ENCODE measurements at places on chromosomes 5 and 9.

- DNase-seq, result no peak
Observed at GRCh38 chr5:160230686-160231527, 1.6 kb downstream of the FABP6 start.

- DNase-seq, result no peak
Observed at GRCh38 chr9:84139296-84140070, 158.9 kb downstream of the RMI1 start.

GRCh38 chr5:154701181-154701580 lies 54.0 kb upstream of the LARP1 start:
- no peak for DNase-seq

- DNase-seq, result no peak
Observed at GRCh38 chr9:92247981-92248380, 45.5 kb downstream of the IARS1 start.

GRCh38 chr5:125343015-125343414 lies 596.6 kb upstream of the ZNF608 start:
- no peak for DNase-seq

DNA sequence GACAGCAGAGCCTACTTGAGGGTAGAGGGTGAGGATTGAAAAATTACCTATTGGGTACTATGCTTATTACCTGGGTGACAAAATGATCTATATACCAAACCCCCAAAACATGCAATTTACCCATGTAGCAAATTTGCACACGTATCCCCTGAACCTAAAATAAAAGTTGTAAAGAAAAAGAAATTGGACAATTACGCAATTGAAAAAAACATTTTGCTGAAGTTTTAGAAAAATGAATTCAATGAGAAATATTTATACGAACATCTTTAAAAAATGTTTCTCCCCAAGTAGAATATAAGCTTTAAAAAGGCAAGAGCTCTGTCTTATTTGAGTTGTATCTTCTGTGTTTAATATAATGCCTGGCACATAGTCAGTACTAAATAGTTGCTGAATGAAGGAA lies 30.3 kb upstream of the TRAF1 start:
- DNase-seq, result no peak

GRCh38 chr9:98540476-98540875 lies 168.3 kb downstream of the GABBR2 start:
- no peak for DNase-seq

GRCh38 chr5:72464071-72464470 lies 43.1 kb downstream of the ZNF366 start:
- DNase-seq, result no peak

DNA sequence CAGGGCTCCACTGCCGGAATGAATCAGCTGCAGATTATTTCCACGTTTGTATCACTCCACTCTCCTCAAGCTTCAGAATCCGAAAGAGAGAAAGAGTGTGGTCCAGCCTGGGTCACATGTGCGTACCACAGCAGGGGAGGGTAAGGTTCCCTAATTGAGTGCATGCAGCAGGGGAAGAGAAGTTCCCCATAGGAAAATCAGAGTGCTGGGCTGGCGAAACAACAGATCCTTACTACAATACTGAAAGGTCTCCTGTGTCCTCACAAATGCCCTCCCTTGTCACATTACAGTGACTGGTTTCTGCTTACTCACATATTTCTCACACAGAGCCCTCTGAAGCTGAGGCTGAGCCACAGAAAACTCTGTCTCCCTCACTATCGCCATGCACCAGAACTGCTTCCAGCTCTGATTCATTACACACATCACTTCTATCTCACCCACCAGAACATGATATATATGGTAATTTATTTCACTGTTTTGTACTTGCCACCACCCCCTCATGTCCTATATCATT lies 532.2 kb upstream of the TUSC1 start:
- no peak for DNase-seq

DNA sequence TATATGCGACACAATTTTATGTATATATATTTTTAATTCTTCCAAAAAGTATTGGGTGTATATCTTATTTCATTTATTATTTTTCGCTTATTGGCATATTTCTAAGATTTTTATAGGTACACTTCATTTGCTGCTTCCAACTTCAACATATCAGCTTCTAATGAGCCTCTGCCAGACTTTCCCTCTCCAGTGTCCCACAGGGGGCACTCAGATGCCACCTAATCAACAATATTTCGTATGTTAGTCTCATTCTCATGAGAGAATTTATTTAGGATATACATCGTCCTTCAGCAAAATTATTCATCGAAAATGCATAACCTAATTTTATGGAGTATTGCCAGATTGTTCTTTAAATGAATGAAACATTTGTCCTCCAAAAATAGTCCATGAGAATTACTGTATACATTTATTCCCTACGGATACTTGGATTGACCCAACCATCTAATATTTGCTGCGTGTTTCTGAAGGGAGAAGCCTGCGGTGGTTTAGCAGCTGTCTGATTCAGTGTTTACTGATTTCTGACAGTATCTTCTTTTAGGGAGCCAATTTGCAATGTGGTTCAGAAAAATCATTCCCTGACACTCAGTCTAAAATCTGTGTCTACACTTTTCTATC lies 100.6 kb upstream of the SELENOP start:
- DNase-seq, result peak; percentile 19

DNA sequence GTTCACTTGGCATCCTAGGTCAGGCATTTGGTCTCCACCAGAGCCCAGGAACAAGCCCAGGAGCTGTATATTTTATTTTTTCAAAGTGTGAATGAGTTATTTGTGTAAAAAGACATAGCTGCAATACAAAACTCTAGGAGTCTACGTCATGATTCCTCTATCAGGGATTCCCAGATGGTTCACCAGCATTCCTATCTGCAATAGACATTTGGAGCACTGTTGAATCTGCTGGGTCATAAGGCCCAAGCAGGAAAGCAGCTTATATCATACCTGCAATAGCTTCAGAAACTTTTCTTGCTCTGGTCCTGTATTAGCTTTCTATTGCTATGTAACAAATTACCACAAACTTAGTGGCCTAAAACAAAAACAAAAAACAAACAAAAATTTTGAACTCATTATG lies 16.7 kb upstream of the DELE1 start:
- DNase-seq, result no peak

- no peak for DNase-seq
Observed at GRCh38 chr5:72231991-72232703, 87.9 kb downstream of the MRPS27 start.

DNA sequence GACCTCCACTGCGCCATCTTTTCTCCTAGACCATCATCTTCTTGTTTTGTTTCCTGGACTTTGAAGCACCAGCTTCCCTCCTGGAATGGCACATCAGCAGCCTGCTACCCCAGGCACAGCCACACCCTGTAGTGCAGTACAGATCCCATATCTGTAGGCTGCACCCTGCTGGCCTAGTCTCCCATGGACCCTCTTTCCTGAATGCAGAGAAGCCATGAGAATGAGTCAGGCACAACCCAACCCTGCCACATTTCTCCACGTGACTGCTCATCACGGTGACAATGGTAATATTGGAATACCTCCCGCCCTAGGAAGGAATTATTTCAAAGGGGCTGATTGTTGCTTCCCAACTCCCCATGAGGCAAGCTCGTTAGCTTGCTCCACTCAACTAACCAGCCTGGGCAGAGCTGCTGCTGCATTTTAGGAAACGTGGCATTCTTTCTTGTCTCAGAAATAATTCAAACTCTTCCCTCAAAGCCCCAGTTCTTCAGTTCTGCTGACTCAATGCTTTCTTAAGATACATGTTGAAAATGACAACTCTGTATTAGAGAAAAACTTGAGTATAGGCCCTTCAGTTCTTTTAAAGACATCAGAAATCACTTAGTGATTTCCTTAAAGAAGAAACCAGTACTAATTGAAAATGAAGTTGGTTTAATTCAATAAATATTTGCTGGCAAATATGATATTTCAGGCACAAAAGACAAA lies 328.1 kb downstream of the MLLT3 start:
- no peak for DNase-seq

DNA sequence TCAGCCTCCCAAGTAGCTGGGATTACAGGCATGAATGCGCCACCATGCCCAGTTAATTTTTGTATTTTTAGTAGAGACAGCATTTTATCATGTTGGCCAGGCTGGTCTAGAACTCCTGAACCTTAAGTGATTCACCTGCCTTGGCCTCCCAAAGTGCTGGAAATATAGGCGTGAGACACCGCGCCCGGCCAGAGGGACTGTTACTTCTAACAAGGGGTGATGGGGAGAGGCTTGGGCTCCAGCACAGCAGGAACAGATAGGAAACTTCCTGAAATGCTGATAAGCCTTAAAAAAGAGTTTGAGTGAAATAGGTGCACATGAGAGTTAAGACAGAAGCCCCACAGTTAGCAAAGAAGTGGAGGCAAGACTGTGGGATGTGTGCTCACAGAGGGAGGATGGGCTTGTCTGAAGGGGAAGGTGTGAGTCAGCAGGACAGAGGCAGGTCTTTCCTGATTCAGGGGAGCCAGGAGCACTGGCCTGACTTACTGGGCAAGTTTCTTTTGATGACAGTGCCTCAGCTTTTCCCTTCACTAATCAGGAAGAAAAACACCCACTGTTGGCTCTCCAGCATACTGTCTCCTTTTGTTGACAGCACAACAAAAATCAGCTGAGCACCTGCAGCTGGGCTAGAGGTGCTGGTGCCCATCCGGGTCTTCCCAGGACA lies 68.4 kb downstream of the RAD23B start:
- DNase-seq, result no peak

- no peak for DNase-seq
Observed at GRCh38 chr5:28132151-28132550, 1093.8 kb upstream of the CDH9 start.

- no peak for DNase-seq
Observed at GRCh38 chr9:18544456-18544855, 70.5 kb downstream of the ADAMTSL1 start.

DNA sequence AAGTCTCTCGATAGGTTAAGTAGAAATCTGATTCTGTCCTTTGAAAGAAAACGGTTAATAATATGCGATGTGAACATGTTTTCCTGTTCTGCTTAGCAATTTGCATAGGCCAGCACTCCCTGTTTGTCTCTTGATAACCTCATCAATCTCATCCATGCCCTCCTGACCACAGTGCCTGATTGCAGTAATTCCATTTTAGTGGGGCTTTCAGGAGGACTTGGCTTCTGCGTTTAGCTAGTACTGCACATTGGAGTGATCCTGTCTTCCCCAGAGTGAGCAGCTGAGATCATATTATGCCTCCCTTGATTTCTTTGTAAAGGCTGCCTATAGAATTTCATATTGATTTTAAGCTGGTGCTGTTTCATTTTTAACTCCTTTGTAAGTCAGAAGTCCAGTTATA lies 335.9 kb upstream of the ISL1 start:
- no peak for DNase-seq
